ENCODE measurements at places on chromosomes 5 and 9.

- no peak for DNase-seq
These were observed 15.7 kb downstream of the DAB2 start for GRCh38 chr5:39409033-39409432.

DNA sequence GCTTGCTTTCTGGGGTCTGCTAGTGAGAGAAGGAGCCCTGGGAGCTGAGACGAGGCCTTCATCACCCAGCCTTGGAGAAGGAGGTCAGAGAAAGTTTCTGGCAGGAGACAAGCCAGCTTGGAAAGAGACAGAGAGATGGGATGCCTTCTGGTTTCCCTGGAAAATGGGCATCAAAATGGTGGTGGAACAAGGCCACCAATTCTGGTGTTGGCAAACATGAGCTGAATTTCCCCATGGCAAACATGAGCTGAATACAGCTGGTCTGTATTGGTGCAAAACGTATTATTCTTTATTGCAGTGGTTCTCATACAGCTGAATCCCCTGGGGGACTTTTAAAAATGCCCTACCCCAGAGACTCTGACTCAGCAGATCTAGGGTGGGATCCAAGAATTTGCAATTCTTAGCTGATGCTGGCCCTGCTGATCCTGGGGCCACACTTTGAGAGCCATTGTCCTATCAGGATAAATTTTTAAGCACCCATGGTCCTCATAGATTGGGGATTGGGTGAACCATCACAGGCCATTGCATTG is 39.1 kb upstream of the S1PR3 start:
- no peak for DNase-seq

GRCh38 chr5:172719211-172719610 is 51.8 kb downstream of the DUSP1 start:
- DNase-seq: no peak

DNA sequence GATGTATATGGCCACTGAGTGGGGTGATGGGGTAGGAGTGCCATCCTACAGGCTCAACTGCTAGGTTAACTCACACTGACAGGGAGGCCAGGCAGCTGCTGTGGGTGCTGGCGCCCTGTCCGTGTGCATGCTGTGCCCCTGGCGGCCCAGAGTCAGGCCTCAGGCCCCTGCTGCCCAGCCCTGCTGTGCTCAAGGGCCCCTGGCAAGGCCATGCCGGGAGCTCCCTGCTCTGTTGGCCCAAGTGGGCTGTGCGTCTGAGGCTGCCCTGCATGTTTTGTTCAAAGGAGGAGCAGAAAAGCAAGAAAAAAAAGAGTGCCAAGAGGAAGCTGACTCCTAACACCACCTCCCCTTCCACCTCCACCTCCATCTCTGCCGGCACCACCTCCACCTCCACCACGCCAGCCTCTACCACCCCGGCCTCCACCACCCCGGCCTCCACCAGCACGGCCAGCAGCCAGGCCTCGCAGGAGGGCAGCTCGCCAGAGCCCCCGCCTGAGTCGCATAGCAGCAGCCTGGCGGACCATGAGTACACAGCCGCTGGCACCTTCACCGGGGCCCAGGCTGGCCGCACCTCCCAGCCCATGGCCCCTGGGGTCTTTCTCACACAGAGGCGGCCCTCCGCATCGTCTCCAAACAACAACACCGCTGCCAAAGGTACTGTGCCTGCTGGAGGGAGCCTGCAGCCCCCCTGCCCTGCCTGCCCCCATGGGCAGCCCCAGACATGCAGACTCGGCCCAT is 100.1 kb downstream of the PHF2 start:
- no peak for DNase-seq

DNA sequence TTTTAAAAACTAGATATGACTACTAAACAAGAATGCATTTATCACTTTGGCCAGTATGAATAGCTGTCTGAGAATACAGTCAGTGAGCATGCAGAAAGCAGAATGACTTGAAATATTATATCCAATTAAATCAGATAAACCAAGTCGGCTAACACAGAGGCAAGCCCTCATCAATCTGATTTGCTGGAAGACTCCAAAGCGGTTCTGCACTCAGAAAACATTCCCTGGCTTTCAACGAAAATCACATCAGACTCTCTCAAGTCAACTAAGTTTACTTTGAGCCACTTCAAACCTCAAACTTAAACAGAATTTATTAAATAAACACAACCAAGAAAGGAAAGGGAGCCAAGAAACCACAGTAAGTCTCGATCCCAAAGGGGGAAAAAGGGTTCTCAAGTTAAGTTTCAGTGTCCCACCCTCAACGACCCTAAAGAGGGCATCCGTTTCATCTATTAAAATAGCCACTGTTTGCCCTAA is 1.4 kb downstream of the MYO10 start:
- no peak for DNase-seq

GRCh38 chr5:154758977-154759376 is 3.8 kb downstream of the LARP1 start:
- DNase-seq: no peak

- DNase-seq: no peak
These were observed 616.1 kb upstream of the RGMB start for GRCh38 chr5:98157368-98157767.

- no peak for DNase-seq
These were observed 170.0 kb downstream of the SLC24A2 start for GRCh38 chr9:19618816-19619215.

DNA sequence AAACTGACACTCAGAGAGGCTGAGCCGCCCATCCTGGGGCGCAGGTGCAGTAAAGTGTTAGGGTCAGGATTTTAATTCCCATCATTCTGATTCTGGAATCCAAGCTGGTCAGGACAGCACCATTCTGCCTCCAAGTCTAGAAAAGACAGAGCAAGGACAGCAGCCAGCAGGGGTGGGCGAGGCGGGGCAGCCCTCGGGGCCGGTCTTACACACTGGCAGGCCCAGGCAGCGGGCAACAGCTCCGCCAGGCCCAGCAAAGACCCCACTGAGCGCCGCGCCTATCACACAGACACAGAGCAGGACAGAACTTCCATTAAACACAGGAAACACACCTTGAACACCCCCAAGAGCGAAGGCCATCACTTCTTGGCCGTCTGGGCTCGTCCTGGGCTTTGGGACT is 66.5 kb upstream of the RXRA start:
- no peak for DNase-seq

- no peak for DNase-seq
These were observed 79.1 kb downstream of the MRPL36 start for GRCh38 chr5:1720396-1721110.

GRCh38 chr5:162091336-162091735 is 23.8 kb downstream of the GABRG2 start:
- no peak for DNase-seq

- no peak for DNase-seq
These were observed 219.1 kb downstream of the C9orf50 start for GRCh38 chr9:129401623-129402370.

DNA sequence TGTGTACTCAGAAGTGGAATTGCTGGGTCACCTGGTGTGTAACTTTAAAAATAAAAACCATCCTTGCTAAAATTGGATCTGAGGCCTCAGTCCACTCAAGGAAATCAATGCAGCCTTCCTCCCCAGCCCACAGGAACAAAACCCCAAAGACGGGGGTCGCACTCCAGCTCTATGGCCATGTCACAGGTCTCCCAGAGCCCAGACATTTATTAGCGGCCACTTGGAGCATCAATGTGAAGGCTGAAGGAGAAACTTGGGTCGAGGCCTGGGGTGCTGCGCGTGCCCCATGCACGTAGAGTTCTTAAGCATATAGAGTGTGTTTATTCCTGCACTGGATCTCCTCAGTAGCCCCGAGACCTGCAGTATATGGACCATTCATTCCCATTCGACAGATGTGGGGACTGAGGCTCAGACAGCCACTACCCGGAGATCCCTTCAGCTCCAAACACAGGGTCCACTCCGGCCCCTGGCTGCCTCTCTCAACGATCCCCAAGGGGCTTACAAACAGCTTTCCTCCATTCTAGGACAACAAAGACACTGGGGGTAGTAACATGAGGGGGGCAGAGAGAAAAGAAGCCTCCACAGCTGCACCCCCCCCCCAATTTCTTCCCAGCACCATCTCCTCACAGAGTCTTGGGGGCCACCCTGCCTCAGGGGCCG is 14.3 kb upstream of the OLFM1 start:
- no peak for DNase-seq

DNA sequence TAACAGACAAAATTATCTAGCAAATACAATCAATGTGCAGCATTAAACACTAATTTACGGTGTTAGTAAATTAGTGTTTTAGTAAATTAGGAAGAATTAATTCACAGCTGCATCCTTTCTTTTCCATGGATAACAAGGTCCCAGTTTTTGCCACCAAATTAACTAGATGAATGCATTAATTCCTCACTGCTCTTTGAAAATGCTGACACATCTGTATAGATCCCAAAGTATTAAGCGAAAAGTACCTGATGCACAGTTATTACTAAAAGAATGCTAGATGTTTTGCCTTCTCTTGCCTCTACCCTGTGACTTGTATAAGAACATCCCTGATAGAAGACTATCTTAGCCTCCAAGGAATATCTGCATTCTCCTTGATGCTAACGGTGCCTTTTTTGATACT is 612.7 kb upstream of the DMAC1 start:
- no peak for DNase-seq

DNA sequence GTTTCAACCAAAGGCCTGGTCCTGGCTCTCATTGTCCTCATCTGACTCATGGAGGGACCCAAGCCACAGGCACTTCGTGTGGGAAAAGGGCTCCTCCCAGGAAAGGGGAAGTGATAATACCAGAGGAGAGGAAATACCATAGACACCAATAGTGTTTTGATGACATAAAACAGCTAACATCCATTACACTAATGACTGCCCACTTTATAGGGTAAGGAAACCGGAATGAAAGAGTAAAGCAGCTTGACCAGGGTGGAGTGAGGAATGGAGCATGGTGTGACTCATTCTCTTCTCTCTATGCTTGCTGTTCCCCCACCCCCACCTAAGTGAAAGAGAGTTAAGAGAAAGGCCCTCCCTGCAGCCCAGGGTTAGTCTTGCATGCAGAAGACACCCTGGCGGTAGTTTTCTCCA is 67.4 kb upstream of the HRH2 start:
- DNase-seq: peak; percentile 49

- no peak for DNase-seq
These were observed 15.0 kb downstream of the ANKRD33B start for GRCh38 chr5:10578869-10579268.

GRCh38 chr5:172567294-172567693 is 73.8 kb upstream of the NEURL1B start:
- no peak for DNase-seq

DNA sequence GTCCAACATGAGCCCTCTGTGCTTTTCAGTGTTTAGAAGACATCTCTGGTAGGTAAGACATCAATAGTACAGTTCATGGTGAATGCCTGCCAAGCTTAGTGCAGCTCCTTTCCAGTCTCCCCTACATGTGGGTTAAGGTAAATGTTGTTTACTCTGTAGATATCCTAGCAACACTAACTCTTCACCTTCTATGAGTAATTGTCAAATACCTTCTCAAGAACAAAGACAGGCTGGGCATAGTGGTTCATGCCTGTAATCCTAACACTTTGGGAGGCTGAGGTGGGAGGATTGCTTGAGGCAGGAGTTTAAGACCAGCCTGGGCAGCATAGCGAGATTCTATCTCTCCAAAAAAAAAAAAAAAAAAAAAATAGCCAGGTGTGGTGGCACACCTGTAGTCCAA is 18.7 kb upstream of the RASGRF2 start:
- DNase-seq: no peak

GRCh38 chr5:80246995-80247729 is 8.7 kb downstream of the SERINC5 start:
- peak; percentile 88 for DNase-seq

DNA sequence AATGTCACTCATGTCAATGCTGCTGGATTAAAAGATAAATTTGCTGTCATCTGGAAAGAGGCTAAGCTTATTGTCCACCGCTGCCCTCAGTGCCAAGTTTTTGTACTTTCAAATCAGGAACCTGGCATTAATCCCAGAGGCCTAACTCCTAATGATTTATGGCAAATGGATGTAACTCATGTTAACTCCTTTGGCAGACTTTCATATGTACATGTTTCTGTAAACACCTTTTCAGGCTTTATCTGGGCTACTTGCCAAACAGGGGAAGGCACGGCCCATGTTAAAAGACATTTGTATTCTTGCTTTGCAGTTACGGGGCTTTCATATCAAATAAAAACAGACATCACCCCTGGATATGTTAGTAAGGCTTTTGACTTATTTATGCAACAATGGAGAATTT is 608.0 kb upstream of the ACO1 start:
- DNase-seq: no peak

- no peak for DNase-seq
These were observed 5.8 kb downstream of the ZNF367 start for GRCh38 chr9:96412174-96412913.

- no peak for DNase-seq
These were observed 18.2 kb downstream of the HMGCR start for GRCh38 chr5:75355236-75355635.

- DNase-seq: no peak
These were observed 9.5 kb upstream of the BARHL1 start for GRCh38 chr9:132572921-132573320.

GRCh38 chr5:130874861-130875417 is 290.1 kb downstream of the HINT1 start:
- no peak for DNase-seq

DNA sequence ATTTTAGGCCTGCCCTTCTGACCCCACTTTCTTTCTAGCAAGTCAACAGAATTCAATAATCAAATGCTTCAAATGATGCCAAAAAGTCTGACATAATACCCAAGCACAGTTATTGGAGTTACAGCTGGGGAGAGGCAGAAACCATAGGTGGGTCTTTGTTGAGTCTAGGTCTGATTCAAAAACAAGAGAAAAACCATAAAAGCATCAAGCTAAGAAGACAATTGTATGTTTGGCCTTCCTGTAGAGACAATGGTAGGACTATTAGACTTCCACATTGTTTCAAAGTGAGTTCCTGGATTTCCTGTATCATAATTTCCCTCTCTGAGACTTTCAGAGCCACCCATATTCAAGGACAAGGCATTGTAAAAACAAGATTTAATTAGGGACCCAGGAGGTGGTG is 16.8 kb upstream of the CCDC192 start:
- no peak for DNase-seq

DNA sequence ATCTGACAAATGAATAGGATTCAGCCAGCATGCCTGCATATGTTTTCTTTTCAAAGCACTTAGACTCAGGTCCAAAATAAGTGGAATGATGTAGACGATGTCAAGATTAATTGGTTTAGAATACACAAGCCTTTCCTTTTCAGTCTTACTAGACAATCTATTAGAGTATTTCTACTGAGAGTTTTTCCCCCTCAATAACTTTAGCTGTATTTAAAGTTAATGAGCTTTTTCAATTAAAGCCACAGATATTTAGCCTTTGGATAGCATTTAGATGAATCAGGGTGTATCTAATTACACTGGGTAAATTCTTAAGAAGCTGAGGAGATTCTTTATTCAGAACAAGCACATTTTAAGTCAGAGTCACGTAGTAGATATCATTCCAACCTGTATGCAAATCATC is 198.7 kb upstream of the MPDZ start:
- no peak for DNase-seq

- DNase-seq: no peak
These were observed 91.6 kb upstream of the TAF11L2 start for GRCh38 chr5:17406423-17406838.

GRCh38 chr5:27598576-27598975 is 560.2 kb upstream of the CDH9 start:
- peak; percentile 20 for DNase-seq

GRCh38 chr9:70013598-70014196 is 30.0 kb upstream of the MAMDC2 start:
- no peak for DNase-seq

GRCh38 chr5:6905883-6906282 is 192.7 kb downstream of the TENT4A start:
- no peak for DNase-seq

GRCh38 chr9:89719202-89719601 is 114.4 kb downstream of the GADD45G start:
- no peak for DNase-seq
